ENCODE measurements at places on chromosomes 7 and 10.

DNA sequence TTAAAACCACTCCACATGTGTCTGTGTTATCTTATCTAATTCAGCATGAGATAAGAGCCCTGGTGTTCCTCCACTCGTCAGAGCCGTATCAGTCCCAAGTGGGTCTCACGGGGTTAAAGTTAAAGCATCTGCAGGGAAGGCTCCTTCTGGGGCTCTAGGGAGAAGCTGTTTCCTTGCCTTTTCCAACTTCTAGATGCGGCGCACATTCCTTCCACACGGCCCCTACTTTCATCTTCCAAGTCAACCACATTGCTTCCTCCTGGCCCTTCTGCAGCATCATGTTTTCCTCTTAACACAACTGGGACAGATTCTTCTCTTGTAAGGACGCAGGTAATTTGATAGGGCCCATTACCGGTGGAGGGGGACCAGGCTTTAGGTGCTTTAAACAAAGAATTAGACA is 620.1 kb upstream of the DPP6 start:
- no peak for DNase-seq

DNA sequence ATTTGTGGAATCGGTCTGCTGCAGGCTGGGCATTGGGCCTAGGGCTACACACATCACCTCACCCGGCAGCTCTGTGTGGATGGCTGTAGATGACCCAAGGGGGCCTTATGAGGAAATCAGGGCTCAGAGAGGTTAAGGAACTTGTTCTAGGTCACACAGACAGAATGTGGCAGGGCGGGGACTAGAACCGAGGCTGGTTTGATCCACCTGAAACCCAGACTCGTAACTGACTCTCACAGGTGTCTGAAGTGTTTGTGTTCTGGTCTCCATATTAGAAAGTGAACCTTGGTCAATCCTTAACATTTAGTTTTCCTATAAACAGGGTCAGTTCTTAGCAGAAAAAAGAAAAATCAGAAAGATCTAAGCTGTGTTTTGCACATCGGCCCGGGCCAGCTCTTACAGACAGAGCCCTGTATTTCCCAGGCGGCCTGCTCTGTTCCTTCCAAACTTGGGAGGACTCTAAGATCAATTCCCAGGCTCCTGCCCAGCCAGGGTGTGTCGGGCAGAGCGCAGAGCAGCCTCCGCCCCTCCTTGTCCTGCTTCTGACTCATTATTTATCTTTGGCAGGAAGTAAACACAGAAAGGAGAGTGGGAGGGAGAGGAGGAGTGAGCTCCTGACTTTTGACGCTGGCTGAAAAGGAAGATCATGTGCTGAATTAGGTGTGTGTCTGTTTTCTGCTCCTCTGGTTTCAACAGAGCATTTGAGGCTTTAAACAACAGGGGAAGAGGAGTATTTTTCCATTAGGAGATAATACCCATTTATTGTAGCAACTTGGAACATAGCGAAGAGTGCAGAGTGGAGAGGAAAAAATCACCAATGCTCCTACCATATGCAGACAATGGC is 74.1 kb downstream of the TACC2 start:
- DNase-seq, result peak; percentile 72

GRCh38 chr7:94405506-94405905 is 10.8 kb downstream of the COL1A2 start:
- no peak for DNase-seq

DNA sequence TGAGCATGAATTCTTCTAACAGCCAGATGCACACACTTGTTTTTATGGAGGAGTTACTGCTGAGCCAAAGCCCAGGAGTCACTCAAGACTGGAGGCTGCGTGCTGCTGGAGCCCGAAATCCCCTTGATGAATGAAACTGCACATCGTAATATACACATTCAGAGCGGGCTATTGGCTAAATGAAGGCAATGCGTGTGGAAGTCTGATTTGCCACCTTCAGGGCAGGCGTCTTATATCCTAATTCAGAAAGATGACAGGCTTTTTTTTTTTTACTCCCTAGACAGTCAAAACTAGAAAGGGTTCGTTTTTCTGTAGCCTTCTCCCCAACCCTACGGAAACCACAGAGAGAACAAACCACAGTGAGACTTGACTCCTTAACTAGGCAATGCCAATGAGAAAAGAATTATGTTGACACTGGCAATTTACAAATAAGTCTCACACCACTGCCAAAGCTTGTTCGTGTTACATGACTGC is 227.2 kb upstream of the KLF14 start:
- no peak for DNase-seq

DNA sequence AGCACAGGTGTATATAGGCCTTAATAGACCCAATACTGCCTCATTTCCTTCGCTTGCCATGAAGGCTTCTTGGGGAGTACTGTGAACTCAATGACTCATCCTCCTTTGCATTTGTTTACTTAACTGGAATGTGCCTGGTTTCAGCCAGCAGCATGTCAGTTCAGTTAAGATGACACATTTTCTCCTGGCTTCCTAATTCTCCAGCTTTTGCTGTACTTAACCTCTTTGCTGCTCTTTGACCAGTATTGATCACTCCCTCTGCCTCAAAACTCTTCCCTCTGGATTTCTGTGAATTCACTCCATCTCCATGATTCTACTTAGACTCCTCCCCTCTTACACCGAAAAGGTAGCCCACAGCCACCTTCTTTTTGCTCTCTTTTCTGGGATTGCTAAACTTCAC is 135.7 kb downstream of the MAGI2 start:
- DNase-seq, result no peak

DNA sequence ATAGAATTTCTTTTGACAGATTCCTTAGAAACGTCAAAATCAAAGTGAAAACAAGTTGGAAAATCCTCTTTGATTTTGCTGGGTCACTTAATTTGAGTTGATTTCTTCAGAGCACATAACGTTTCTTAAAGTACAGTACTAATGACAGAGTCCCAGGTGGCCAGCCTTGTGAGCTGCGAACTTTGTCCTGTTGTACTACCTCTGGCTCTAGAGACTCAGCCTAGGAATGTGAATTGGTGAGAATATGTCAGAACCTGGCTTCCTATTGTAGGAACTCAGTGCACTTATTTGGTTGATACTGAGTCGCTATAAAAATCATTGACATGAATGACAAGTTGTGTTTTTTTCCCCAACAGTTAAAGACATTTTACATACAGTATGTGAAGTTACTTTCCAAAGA is 20.2 kb downstream of the SDK1 start:
- no peak for DNase-seq

DNA sequence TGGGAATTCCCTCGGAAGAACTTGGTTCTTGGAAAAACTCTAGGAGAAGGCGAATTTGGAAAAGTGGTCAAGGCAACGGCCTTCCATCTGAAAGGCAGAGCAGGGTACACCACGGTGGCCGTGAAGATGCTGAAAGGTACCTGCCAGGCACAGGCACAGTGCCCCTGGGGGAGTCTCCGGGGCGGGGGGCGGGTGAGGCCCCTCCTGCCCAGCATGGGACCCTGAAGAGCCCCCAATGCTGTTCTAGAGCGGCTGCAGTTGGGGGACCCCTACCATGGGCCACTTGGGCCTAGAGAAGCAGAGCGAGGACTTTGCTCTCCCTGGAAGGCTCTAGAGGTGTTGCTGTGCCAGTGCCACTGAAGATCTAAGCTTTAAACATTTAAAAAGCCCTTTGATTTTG is 21.6 kb upstream of the CSGALNACT2 start:
- no peak for DNase-seq

GRCh38 chr7:136194878-136195277 is 217.7 kb upstream of the MTPN start:
- no peak for DNase-seq

- no peak for DNase-seq
These were observed 3.0 kb upstream of the AQP1 start for GRCh38 chr7:30908681-30909080.

GRCh38 chr10:103153302-103154197 is 39.5 kb downstream of the NT5C2 start:
- DNase-seq, result no peak

DNA sequence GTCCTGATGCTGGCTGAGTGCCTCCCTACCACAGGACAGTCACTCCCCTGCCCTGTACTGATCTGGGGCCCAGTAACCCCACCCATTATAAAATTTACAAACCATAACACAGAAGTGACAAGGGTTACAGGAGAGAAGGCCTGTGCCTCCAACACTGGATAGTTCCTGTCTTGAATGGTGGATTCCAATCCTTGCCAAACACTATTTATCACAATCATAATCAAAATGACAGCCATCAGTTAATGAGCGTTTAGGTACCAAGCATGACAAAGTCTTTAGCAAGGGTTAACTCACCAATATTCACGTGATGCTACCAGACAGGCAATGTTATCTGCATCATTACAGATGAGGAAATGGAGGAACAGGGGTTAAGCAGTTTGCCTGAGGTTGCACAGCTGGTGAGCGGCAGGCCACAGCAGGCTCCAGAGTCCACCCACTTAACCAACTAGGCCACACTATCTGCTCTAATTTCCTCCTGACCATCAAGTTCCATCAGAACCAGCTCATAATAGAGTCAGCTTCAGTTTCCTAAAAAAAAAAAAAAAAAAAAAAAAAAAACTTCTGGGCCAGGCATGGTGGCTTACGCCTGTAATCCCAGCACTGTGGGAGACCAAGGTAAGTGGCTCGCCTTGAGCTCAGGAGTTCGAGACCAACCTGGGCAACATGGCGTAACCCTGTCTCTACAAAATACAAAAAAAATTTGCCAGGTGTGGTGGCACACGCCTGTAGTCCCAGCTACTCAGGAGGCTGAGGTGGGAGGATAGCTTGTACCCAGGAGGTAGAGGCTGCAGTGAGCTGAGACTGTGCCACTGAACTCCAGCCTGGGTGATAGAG is 14.2 kb downstream of the PDLIM1 start:
- DNase-seq, result no peak

DNA sequence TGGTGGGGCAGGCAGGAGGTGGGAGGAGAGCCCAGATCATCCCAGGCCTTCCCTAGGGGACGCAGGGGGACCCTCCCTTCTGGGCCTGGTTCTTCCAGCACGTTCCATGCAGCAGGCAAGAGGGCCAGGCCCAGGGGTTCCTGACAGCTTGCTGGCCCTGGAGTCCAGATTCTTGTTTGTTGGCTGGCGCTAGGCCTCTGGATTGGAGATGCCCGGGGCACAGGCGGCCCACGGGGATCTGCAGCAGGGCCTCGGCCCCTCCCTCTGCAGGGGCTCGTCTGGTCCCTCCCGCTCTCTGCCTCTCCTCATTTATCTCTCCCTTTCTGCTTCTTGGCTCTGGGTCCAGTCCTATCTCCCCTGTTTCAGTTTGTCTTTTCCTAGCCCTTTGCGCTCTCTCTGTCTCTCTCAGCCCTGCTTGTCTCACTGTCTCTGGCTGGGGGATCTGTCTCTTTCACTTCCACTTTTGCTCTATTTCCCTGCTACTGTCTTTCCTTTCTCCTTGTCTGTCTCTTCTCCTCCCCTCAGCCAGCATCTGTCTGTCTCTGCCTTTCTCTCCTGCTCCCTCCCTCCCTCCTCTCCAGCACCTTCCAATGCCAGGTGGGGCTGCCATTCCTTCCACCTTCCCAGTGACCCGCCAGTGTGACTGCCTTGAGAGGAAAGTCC is 1.1 kb upstream of the AQP1 start:
- DNase-seq, result no peak

DNA sequence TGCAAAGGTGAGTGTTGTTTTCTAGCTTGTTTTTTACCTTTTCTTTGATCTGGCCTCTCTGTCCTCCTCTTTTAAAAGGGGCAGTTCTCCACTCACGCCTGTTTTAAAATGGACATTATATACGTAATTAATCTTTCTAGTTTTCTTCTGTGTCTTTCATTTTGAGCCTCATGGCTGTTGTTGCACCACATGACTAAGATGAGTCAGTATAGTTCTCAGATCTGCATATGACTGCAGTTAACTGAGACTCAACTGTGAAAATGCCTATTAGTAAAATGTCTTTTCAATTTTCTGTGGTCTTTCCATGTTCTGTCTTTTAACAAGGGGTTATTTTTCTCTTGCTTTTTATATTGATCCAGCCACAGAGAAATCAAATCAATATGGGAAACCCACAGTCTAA is 296.1 kb downstream of the CDK14 start:
- DNase-seq, result no peak

- no peak for DNase-seq
These were observed 43.7 kb downstream of the CREB5 start for GRCh38 chr7:28456044-28456443.

DNA sequence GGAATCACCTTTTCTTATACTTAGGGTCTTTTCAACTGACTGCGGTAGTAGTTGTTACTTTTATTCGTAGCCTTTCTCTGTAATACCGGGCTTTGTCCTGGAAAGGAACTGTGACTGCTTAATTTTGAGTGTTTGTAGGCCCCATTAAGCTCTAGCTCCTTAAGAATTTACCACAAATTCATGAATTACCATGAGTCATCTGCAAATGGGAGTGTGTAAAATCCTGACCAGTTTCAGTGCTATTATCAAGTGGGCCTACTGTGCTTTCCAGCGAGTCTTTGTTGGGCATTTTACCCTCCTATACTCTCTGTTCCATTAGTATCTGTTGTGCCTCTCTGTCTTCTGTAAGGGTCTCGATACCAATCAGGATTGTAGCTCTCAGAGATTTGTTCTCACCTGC is 49.7 kb downstream of the ZMYND11 start:
- no peak for DNase-seq

GRCh38 chr7:105802604-105803428 is 73.6 kb downstream of the ATXN7L1 start:
- no peak for DNase-seq

DNA sequence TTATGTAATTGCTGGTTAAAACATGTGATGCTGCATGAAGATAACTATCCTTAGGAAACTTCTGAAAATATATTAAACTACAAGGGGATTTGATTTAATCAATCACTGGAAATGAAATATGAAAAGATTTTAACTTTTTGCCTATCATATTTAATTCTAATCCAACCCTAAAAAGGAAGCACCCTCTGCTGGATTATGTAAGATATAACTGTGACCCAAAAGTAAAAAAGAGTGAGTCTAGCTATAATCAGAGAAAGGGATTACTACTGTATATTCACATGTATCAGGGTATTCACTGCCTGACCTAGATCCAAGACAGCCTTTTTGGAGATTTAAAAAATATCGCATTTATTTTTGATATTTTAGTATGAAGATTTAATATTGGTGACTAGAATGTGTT is 295.5 kb downstream of the MDFIC start:
- DNase-seq, result no peak

DNA sequence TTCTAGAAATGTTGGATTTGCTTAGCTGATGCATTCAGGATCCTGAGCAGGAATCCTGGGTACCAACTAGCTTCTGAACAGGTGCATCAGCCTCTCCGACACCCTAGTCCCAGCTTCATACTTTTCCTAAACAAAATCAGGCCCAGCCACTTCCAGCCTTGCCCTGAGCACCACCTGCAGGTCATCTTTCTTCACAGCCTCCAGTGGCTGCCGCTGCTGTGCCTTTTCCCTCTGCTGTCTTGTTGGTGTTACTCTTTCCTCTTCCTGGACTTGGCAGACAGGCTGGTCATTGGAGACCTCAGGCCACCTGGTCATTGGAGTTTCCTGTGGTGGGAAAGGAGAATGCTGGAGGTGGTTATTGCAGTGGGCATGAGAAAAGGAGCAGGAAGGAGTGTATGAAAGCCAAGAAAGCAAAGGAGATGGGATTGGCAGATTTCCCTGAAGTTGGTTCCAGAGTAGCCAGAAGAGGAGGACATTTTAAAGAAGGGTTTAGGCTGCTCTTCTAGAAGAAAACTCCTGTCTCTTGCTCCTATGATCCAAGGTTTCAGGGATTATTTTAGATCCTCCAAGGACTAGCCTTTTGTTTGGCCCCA is 48.2 kb upstream of the NFKB2 start:
- peak; percentile 53 for DNase-seq

GRCh38 chr7:68009716-68010115 is 1013.1 kb downstream of the TYW1 start:
- no peak for DNase-seq

GRCh38 chr7:50362712-50363282 is 58.3 kb downstream of the IKZF1 start:
- no peak for DNase-seq

- peak; percentile 66 for DNase-seq
These were observed 93.6 kb upstream of the COL1A2 start for GRCh38 chr7:94301024-94301586.

GRCh38 chr10:93186653-93187052 is 113.0 kb downstream of the CYP26A1 start:
- no peak for DNase-seq
